ENCODE measurements at places on chromosomes 12 and 14.

- no peak for DNase-seq
Observed at GRCh38 chr12:48143898-48144297, 13.4 kb downstream of the ASB8 start.

DNA sequence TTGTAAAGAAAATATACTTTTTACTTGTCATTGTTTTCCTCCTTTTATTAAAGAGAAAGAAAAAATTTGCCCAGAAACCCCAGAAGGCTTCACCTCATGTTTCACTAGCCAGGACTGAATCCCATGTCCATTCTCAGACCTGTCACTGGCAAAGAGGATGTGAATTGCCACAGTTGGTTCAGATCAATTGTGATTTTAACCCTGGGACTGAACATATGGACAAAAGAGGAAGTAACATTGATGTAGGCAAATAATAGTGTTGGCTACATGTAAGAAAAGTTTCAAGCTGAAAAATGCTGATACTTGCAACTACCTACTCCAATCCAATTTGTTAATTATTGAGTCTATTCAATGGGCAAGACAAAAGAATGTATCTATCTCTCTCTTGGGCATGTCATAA, 8.6 kb upstream of the CCDC196 start:
- DNase-seq = no peak

DNA sequence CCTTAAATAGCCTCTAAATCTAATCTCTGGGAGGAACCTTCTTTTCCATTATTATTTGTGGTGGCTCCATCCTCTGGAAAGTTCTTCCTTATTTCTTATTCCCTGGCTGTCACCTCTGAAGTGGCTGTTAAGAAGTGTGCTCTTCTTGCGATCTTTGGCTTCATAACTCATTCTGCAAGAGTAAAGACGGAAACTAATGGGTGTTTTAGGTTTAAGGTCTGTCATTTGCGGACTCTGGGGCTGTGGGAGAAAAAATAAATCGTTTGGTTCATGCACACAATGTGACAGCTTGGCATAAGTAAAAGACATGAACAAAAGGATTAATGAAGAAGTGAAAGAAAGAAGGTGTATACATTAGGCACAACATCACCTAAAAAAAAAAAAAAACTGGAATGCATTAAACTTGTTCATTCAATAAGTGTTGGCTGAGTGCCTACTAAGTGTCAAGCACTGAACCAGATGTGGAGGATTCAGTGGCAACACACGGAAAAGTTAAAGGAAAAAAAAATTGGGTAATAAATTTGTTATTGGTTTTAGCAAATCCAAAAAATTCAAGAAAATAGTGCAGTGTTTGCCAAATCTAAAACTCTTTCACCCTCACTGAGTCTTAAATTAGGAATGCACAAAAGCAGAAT, 99.5 kb downstream of the ERGIC2 start:
- no peak for DNase-seq

DNA sequence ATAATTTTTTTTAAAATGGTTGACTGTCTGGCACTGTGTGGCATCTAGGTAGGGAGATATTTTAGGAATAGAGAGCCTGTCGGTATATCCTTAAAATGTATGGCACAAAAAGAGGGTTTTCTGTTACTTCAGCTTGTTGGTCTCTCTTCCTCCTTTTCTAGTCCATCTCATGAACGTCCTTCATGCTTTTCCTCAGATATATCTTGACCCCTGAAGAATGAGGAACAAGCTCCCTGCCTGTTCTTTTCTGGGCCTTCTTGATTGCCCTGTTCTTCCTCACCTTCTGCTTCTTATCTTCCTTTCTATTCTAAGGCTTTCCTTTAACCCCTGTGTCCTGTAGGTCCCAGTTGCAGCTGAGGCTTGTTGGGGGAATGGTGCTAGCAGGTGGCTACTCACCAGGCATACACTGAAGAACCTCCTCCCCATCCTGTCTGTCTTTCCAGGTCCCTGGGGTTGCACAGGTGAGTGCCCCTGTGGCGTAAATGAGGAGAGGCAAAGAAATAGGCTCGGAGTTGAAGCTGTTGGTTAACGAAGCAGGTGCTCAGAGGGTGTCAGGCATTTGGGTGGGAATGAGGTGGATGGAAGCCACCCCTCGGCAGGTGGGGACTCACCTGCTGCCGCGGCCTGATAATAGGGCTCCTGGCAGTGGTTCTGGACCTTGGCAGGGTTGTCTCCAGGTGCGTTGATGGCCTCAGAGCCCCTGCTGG, 7.2 kb upstream of the C1R start:
- DNase-seq = no peak

GRCh38 chr12:5626151-5626550, 194.2 kb downstream of the NTF3 start:
- DNase-seq = no peak

- DNase-seq = no peak
Observed at GRCh38 chr12:110931315-110931728, 10.9 kb upstream of the MYL2 start.

DNA sequence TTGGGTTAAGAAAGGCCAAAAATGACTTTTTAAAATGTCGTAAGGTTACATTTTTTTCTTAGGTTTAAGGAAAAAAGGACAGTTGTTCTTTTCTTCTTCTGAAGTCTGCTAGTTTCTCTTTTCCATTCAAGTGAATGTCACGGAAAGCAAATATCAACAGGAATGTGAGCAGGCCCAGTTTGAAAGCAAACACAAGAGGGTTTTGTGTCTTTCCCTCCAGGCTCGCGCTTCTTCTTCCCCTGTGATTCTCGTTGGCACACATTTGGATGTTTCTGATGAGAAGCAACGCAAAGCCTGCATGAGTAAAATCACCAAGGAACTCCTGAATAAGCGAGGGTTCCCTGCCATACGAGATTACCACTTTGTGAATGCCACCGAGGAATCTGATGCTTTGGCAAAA, 85.4 kb downstream of the LRRK2 start:
- no peak for DNase-seq

DNA sequence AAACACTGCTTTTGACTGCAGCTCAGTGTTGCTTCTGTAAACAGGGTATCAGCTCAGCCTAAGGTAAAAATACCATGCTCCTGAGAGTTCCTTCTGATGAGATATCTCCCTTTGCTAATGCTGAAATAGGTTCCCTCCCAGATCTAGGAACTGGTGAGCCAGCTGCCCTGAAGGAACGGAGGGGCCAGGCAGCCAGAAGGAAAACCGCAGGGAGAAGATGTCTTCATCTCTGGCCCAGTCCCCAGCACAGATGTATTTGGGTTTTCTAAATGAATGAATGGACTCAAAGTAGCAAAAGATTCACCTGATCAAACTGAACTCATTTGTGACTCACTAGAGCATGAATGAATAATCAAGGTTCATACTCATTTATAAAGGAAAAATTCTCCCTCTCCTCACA, 247.8 kb downstream of the MSRB3 start:
- DNase-seq = no peak

DNA sequence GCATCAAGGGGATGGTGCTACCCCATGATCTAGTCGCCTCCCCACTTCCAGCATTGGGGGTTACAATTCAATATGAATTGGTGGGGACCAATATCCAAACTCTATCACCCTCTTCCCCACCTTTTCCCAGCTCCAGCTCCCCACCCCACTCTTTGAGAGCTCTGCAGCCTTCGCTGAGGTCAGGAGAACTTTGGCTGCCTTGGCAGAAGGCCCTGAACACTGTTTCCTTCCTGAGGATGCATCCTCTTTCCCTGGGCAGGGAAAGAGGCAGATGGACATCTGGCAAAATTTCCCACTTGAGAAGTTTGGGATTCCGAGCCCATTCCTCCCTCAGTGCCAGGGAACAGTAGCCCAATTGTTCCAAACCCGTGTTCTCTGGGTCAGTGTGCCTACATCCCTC, 169.1 kb downstream of the TSPAN9 start:
- no peak for DNase-seq
